ENCODE measurements at places on chromosomes 4 and X. TPM values are rescaled to one million over a fixed set of nuclear protein-coding genes. Genes with fewer than 3 reads are reported as not detected.

DNA sequence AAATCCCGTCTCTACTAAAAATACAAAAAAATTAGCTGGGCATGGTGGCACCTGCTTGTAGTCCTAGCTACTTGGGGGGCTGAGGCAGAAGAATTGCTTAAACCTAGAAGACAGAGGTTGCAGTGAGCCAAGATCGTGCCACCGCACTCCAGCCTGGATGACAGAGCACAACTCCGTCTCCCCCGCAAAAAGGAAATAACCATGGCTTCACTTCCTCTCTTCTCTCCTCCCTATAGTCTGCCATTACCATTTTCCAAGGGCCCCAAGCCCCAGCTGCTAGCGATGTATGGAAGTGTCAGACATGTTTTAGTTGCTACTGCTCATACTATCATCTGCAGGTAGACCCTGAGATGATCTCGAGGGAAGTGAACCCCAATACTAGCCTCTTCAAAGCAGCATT lies 177.3 kb upstream of the FAM9B start:
- no peak for DNase-seq

DNA sequence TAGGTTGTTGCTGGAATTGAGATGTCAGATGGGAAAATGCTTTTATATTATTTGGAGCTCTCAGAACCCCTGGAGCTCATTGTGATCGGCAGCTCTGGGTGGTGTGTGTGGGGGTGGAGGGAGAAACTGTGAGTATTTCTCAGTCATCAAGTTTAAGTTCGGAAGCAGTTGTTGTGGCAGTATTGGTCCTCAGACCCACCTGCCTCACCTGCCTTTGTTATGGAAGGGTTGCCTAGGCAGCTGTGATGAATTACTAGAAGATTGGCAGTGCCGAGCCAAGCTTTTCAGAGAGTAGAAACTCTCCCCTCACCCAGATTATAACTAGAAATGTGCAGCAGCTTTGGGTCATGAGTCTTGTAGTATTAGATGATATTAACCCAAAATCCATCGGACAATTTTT lies 9.5 kb downstream of the IGSF1 start:
- DNase-seq, result no peak

DNA sequence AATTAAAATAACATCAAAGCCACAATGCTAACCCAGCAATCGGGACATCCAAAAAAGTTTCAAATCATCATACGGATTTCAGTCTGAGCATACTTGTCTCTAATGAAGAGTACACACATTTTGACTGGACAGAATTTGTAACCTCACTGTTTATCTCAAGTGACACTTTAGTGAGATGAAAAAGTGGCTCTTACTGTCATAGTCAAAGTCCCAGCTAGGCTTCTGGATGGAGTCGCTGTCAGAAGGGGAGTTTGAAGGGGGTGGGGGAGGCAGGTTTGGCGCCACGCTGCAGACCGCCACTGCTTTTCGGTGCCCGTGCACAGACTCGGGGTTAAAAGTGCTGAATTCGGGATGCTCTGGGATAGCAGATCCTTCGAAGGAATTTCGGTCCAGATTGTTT lies 41.0 kb upstream of the MTNR1A start:
- no peak for DNase-seq

DNA sequence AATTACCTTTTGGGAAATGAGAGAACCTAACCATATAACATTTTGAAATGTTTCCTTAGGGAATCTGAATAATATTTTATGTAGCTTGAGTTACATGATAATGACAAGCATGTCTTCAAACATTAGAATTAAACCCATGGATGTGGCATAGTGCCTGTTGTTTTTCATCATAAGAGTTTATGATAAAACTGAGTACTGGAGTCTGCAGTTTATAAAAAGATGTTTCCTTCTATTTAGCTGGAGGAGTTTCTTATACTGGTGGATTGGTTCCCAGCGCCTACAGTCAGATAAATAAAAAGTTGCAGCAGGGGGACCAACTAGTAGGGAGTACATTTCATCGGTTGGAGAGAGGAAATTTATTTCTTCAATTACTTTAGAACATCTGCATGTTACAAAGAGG lies 70.1 kb upstream of the PCDH18 start:
- no peak for DNase-seq

- DNase-seq, result no peak
Measured at GRCh38 chrX:48958635-48959094, 1.3 kb upstream of the OTUD5 start.

DNA sequence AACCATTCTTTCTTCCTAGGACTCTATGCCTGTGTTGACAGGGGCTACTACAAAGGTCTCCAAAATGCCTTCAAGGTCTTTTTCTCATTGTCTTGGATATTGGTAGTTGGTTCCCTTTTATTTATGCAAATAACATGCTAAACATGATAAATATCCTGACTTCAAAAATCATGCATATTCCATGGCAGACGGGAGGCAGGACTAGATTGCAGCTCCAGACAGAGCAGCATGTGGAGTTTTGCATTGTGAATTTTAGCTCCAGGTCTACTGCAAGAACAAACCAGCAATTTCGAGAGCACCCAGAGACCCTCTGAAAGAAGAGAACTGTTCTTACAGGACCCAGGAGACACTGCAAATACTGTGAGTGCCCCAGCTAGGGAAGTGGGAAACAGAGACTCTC lies 254.9 kb downstream of the RCHY1 start:
- no peak for DNase-seq

DNA sequence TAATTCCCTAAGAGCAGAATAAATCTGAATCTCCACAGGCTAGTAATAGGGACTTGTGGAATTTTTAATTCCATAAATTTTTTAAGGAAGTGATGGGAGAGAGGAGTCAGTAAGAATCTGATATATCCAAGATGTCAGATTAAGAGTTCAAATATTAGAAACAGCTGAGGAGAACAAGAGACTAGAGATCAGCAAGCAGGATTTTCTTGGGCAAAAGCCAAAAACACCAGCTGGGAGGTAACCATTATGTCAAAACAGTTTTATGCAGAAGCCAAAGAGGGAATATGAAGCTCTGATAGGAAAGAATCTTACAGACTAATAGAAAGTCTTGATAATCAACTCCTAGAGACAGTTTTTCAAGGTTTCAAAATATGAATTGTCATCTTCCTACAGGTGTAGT lies 72.2 kb upstream of the RBPJ start:
- DNase-seq, result peak; percentile 51

BEX2 gene
- 73.1 TPM for polyA plus RNA-seq

Data from renal cortex interstitium (tissue), 15 donors.